ENCODE measurements at places on chromosomes 2 and 18. TPM values are rescaled to one million over a fixed set of nuclear protein-coding genes. Genes with fewer than 3 reads are reported as not detected.

TMEM163 gene
- total RNA-seq: 0.12 TPM

SMYD1 gene
- not detected for total RNA-seq

ABCB6 gene
- total RNA-seq: 21.1 TPM

C1QL2 gene
- not detected for total RNA-seq

PIGN gene
- total RNA-seq: 22.7 TPM

ECEL1 gene
- not detected for total RNA-seq

RAMP1 gene
- total RNA-seq: 248 TPM

DUSP2 gene
- 16.7 TPM for total RNA-seq

DNA sequence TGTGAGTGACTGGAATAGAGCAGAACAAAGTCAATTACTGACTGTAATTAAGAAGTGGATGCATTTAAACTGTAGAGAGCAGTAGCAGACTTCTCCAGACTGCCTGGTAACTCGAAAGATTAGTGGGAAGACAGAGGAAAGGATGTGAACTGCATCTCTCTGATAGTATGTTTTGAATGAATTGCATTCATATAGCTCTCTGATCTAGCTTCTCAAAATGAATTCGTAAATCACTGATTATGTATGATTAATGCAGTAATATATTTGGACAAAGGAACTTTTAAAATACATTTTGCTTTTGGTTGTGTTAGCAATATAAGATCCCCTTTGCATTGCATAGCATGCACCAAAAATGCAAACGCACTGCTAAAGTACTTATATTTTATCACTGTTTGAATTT is 304.0 kb downstream of the ARHGAP15 start:
- DNase-seq: no peak

GRCh38 chr2:1420746-1421480 is 7.7 kb downstream of the TPO start:
- DNase-seq: no peak

DNA sequence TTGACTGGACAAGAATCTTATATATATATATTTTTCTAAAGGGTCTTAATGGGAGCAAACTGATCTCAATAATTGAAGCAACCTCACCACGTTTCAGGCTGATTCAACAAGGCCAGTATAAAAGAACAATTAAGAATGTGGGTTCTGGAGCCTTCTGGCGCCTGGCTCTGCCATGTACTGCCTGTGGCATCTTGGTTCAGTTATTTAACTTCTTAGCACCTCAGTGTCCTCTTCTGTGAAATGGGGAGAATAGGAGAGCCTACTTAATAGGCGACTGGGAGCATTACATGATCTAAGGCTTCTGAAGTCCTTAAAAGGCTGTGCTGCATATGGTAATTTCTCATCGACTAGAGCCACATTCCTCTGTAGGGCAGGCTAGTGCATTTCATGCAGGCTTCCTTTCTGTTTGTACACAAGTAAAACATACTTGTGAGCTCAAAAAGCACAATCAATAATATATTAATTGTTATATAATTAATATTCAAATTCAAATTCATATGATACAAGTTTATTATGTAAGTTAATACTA is 118.4 kb upstream of the LYPD1 start:
- DNase-seq: no peak

- DNase-seq: no peak
Measured at GRCh38 chr2:239173301-239173700, 227.5 kb downstream of the HDAC4 start.

GRCh38 chr2:84823788-84824187 is 57.1 kb downstream of the TRABD2A start:
- no peak for DNase-seq

DNA sequence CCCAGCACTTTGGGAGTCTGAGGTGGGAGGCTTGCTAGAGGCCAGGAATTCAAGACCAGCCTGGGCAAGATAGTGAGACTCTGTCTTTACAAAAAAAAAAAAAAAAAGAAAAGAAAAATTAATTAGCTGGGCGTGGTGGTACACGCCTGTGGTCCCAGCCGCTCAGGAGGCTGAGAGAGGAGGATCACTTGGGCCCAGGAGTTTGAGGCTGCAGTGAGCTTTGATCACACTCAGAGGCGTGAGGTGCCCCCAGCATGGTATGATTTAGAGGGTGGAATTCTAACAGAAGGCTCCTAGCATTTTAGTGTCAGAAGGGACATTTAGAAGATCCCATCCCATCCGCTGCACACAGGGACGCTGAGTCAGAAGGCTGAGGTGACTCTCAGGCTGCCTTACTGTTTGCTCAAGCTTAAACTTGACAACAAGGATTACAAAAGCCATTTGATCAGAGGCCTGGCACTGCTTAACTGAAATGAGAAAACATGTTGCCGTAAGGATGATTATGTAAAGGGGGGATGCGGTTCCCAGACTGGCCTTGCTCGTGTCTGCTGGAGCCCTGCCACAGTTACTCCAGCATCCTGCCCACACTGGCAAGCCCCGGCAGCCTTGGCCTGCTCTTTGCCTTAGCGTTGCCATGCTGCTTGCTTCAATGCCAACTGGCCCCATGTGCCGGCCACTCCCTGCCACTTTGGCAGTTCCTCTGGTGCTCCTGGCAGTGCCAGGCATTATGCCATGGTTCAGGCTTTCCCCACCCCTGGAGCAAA is 45.6 kb upstream of the SLC1A4 start:
- peak; percentile 65 for DNase-seq

DNA sequence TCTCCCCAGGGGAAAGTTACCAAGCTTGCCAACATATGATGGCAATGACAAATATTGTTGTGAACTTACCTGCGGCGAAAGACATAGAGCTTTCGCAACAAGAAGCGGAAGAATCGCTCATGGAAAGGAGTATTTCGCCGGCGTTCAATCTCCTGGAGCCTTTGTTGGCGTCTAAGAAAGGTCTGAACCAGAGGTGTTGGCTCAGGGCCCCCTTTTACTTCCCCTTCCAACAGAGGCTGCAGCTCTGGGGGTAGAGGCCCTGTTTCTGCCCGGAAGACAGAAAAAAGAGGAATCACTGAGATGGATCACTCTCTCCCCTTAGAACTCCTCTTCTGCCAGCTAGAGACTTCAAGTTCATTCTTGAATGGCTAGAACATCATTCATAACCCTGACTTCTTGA is 10.8 kb downstream of the GGCX start:
- DNase-seq: no peak

DNA sequence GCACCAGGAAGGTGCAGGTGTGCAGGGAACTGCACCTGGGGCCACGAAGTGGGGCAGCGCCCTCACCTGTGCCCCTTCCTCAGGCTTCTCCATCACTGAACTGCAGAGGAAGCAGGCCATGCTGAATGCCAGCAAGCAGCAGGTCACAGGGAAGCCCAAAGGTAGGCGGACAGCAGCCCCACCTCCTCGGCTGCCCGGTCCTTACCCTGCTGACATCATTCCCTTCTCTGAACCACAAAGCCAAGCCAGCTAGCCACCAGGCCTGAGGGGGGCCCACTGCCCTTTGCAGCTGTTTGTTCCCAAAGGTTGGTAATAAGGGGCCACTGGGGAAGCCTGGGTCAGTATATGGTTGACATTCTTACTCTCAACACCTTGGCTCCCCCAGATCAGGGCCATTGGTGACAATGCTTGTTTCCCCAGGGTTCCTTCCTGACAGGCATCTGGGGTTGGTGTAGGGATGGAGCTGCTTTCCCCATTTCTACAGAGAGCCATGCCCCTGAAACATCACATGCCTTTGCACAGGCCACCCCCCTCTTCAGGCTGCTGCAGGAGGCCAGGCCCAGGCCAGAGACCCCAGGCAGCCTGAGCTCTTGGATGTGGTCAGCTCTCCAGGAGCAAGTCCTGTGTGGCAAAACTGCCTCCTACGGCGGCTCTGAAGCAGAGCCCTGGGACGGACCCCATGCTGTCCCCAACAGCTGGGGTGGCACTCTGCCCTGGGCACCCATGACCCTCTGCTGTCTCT is 47.8 kb downstream of the FAM168B start:
- DNase-seq: no peak

DNA sequence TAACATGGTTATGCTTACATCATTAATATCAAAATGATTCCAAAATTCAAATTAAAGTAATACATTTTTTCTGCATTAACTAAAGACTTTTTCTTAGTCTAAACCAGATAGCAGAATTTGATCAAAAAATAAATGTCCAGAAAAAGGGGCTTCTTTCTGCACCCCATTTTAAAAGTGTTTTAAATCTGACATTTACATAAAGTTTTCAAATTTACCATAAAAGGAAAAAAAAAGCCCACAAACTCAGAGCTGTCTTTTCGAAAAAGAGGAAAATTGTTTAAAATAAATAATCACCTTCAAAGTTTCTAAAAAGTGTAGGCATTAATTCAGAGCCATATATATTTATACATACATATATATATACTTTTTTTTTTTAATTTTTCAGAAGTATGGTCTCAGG is 1.5 kb downstream of the FASTKD1 start:
- DNase-seq: no peak

DNA sequence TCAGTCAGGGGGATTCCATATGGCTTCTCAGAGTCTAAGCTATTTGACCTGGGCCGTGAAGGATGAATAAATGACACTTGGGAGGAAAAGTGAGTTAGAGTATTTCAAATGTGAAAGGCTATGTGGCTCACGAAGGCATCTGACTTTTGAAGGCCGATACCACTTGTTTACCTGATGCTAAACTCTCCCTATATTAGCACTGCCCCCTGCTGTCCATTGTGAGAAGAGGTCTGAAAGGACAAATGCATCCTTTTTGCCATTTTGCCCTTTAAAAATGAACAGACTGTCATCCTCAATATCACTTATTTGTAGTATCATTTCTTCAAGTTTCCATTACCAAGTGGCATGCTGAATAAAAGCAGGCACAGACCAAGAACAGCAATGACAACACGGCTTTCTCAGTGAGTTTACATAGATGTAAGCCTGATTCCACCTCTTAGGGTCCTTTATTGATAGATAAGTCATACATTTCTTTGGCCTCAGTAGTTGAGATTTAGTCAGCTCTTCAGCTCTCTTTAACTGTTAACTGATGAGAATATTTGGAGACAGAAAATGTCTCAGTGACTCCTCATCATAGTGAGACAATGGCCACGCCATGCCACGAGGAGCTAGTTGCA is 40.1 kb downstream of the DOCK10 start:
- DNase-seq: peak; percentile 79

DNA sequence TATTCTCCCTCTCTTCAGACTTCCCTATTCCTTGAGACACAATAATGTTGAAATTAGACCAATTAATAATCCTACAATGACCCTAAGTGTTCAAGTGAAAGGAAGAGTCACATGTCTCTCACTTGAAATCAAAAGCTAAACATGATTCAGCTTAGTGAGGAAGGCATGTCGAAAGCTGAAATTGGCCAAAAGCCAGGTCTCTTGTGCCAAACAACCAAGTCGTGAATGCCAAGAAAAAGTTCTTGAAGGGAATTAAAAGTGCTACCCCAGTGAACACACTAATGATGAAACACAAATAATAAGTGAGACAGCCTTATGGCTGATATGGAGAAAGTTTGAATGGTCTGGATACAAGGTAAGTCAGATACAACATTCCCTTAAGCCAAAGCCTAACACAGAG is 115.4 kb downstream of the PXDN start:
- peak; percentile 71 for DNase-seq

GRCh38 chr2:197982565-197982964 is 178.2 kb downstream of the PLCL1 start:
- no peak for DNase-seq

DNA sequence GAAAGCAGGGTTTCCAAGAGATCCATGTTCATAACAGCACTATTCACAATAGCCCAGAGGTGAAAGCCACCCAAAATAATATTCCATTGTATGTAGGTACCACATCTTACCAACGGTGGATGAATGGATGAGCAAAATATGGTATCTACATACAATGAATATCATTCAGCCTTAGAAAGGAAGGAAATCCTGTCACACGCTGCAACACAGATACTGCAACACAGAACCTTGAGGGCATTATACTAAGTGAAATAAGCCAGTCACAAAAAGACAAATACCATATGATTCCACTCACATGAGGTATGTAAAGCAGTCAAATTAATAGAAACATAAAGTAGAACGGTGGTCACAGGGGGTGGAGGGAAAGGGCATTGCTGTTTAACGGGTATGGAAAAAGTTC is 155.7 kb downstream of the DTNB start:
- no peak for DNase-seq

DNA sequence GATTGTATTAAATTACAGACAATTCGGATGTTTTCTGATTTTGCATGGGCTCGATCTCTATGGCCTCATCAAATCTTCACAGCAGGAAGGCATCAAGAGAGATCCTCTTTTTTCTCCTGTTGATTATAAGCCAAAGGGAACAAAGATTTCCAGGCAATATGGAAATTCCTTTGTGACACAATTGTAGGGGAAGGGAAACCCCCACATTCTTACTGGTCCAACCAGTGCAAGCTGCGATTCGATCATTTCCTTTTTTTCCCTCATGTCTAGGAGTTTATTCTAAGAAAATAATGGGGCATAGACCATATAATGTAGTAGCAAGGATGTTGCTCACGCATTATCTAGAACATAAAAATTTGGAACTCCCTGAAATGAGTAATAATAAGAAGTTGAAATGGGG is 87.7 kb downstream of the LYPD6 start:
- no peak for DNase-seq

DNA sequence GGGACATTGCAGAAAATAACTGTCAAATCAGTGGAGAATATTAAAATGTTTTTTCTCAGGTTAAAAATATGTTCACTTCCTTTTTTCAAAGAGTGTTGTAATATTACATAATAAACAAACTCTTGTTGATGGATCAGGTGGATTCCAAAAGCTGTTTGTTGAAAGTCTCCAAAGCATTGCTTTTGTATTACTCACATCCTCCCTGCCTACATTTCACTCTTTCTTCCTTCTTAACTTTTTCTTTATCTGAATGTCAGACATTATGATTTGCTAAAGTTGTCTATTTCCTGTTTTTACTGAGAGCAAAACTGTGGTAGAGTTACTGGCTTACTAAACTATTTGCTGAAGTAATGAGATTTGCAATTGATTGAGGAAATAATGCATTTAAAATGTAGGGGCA is 92.1 kb downstream of the CDH19 start:
- DNase-seq: peak; percentile 72

DNA sequence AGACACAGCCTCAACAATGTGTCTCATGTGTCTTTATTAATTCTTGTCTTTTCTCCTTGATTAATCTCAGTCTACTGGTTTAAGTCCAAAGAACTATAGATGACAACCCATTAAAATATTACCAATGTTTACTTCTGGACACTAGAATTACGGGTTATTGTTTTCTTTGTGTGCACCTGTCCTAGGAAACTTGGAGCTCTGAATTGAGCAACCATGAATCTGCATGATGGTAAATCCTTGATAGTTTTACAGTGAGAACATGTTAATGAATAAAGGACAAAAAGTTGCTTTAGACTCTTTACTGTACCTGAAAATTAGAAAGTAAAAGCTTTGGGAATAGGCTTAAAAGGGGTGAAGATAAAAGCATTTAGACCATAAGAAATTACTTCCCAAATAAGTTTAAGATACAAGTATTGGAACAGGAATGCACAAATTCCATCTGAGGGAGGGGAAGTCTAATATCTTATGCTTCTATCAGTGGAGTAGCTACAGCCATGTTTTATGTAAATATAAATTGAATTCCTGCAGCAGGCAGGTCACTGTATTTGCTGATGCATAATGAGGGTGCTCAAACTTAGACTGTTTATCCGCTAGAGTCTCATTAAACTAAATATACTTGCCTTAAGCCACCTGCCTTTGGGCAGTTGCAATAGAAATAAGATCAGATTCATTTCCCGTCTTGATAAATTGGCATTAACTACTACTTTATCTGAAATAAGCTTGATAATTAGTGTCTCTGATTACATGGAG is 603.7 kb upstream of the GCFC2 start:
- no peak for DNase-seq

Measured in PC-3 (cell line).